NCI-H1930 (cell line): ENCODE measurements at places on chromosomes 3 and 15.

GRCh38 chr15:68412218-68412617 is 19.7 kb downstream of the ITGA11 start:
- no peak for DNase-seq

GRCh38 chr15:67249830-67250229 is 4.6 kb downstream of the AAGAB start:
- no peak for DNase-seq

DNA sequence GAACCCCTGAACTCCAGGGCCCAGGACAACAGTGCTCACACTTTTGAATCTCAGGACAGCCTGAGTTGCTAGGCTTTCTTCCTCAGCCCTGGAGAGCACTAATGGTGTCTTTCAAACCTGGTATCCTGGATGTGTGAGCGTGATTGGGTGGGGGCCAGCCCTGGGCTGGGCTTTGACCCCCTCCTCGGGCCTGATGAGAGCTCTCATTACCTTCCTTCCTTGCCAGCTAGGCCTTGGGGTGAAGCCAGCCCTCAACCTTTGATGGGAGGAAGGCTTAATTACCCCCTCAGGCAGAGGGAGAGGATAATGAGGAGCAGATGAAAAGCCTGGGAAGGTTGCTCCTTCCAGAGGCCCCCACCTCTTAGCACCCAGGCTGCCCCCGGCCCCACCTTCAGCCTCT is 31.1 kb upstream of the INSYN1 start:
- no peak for DNase-seq

GRCh38 chr3:157906627-157907026 is 199.6 kb downstream of the SHOX2 start:
- DNase-seq, result no peak

DNA sequence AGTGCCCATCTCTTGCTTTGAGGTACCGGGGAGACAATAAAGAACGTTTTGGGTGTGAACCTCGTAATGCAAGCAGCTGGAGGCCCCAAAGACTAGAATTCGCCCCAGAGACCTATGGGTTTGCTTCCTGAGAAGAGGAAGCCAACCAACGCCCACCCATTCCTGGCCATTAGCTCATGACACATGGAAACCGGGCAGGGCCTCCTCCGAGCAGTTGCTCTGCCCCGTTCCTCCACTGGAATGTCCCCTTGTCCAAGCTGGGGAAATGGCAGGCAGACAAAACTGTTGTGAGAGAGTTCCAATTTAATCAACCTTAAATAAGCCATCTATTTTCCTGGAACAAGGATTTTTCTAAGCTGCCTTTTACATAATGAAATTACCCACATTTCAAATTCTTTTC is 250.9 kb upstream of the IGF1R start:
- no peak for DNase-seq

- DNase-seq, result no peak
Measured at GRCh38 chr15:25022233-25022632, 67.4 kb downstream of the SNRPN start.

DNA sequence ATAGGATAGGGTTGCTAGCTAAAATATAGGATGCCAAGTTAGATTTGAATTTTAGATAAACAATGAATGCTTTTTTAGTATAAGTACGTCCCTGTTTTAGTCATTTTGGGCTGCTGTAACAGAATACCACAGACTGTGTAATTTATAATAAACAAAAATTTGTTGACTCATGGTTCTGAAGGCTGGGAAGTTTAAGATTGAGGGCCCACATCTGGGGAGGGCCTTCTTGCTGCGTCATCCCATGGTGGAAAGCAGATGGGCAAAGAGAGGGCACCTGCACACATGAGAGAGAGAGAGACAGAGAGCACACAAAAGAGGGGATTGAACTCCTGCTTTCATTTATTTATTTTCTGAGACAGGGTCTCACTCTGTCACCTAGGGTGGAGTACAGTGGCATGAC is 246.5 kb downstream of the EPHB1 start:
- DNase-seq, result no peak

DNA sequence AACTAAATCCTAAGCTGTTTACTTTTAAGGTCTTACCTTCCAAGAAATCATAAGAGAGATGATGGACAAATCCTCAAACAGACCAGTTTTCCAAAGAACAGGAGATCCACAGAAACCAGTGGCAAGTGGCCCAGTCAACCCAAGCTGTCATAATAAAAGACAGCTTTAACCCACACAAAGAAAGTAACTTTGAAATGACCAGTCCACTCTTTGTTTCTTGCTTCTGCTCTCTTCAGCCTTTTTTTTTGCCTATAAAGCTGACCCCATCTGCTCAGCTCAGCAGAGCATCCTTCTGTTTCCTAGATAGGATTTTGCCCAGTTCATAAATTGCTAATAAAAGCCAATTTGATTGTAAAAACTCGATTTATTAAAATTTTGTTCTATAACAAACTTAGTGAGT is 299.4 kb downstream of the OXSM start:
- DNase-seq, result no peak

- no peak for DNase-seq
Measured at GRCh38 chr3:60792249-60792852, 458.9 kb downstream of the FHIT start.

- no peak for DNase-seq
Measured at GRCh38 chr3:29282427-29283230, 1.8 kb downstream of the RBMS3 start.

- no peak for DNase-seq
Measured at GRCh38 chr3:134092208-134092701, 62.5 kb upstream of the SLCO2A1 start.

- DNase-seq, result no peak
Measured at GRCh38 chr3:108100906-108101660, 10.3 kb upstream of the CD47 start.

DNA sequence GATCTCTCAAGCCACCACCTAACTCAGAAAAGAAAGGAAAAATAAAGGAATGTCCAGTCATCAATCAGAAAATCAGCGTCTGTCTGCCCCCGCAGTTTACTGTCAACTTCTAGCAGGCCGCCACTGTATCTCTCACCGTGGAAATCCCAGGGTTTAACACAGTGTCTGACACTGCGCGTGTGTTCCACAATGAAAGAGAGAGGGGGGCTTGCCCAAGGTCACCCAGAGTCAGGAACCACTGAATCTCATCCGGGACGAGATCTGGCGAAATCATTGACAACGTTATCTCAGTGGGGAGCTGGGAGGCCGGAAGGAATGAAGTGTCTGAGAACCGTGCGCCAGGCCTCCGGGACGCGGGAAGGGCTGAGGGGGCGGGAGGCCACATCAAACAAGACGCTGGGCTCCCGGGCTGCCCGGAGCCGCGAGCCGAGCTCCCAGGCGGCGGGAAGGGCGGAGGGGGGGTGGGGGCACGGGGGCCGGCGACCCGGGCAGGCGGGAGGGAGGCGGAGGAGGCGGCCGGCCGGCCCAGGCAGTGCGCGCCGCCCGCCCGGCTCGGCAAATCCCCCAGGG is 2.2 kb upstream of the HES1 start:
- no peak for DNase-seq

GRCh38 chr3:24294150-24294549 is 200.5 kb downstream of the THRB start:
- DNase-seq, result no peak

DNA sequence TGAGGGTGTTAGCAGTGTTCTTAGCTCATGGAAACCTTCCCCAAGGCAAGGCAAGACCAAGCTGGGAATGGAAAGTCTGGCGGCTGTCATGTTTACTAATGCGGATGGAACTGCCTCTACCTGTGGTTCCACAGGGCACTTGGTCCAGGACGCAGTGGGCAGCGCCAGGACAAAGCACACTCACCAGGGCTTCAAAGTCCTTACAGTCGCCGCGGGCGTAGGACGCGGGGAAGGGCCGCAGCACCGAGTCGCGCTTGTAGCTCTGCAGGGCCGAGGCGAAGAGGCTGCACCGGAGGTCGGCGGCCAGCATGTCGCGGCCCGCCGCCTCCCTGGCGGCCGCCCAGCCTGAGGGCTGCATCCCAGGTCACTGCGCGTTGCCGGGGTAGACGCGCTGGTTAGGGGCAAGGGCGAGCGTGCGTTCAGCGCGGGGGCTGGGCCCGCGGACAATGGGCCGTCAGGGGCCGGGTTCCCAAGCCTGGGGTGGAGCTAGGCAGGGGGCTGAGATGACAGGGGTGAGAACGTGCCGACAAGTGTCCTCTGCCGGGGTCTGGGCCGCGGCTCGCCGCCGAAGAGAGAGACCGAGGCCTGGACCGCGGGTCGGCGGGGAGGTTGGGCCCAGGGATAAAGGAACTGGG is 497 bp downstream of the PARP16 start:
- no peak for DNase-seq

GRCh38 chr3:5456199-5456598 is 268.7 kb downstream of the EDEM1 start:
- no peak for DNase-seq

DNA sequence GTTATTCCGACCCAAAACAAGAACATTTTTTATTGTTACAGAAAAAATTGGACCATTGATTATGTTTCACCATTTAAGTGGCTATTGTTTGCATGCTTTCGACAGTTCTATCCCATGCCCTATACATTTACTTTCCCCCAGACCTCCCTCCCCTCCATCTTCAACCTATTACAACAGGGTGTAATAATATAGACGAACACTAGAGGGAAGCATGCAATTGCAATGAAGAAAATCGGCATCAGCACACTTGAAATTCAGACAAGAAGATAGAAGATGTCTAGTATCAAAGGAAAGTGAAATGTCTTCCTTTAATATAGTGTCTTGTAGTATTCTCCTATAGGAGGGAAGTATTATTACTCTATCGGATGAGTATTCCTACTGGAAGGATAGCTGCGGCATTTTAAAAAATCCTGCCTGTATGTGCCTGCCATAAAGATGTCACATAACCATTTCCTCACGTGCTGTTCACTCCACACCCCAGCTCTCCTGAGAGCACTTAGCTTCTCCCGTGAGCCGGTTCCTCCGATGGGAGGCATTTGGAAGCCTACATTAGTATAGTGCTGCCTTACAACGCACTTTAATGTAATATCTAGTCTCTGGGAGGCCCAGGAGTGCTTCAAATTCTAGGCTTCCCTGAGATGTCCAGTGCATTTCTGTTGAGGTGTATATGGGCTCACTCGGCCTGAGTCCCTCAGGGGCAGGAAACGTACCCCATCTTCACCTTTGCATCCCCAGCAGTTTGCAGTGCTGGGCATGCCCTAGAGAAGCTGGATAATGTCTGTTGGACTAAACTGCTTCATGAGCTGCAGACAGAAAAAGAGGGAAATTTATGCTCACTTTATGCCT is 17.8 kb upstream of the ERICH6 start:
- DNase-seq, result peak; percentile 55

DNA sequence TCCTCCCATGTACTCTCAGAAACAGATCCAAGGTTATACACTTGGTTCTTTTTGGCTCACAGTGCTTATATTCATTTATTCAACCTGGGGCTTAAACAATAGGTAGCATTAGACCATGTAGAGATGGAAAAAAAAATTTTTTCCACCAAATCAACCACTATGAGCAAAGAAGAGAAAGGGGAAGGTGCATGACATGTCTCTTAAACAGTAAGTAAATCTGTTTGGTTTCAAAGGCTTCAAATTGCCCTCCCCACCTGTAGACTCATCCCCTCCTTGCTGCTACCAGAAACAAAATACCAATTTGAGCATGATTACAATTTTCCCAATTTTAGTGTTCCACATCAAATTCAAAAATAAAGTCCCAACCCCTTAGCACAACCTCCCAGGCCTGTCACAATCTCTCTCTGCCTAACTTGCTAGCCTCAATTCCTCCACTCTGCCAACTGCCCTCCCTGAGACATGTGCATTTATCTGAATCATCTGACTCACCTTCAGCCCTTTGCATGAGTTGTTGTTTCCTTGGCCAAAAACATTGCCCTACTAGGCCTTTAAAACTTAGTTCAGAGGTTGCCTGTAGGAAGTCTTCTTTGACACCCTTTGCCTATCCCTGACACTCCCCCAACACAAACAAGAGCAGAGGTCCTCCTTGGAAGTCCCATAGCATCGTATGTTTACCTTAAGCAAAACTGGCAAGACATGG is 30.3 kb upstream of the TSC22D2 start:
- no peak for DNase-seq

- DNase-seq, result no peak
Measured at GRCh38 chr3:157807280-157807679, 298.9 kb downstream of the SHOX2 start.

DNA sequence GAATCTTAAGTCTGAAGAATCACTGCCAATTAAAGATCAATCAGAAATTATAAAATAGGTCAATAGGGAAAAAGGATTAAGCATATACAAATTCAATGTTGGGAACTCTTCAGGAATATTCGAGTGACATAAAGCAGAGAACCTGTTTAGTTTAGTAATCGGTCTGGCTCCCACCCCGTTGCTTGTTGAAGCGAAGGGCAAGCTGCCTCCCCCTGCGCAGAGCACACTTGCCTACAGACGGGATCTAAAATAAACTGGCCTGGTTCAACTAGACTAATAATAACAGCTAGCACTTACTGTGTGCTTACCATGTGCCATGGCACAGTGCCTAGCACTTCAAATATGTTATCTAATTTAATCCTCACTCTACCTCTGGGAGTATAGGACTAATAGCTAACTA is 8.6 kb downstream of the SEMA6D start:
- no peak for DNase-seq

DNA sequence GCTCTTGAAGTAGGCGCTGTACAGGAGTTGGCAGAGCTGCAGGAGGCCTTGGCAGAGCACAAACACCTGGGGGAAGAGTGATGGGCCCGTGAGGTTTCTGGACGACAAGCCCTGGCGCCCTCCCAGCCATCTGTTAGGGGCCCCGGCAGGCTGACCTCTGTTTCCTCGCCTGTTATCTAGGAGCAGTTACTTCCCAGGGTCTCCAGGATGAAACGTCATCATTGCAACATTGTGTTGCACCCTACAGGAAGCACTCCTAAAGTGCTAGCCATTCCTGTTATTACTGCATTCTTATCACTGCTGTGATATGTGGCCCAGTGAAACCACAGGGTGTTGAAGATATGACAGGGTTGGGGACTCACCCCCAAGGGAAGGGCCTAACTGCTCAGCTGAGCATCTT is 50.2 kb downstream of the SLCO2A1 start:
- no peak for DNase-seq

DNA sequence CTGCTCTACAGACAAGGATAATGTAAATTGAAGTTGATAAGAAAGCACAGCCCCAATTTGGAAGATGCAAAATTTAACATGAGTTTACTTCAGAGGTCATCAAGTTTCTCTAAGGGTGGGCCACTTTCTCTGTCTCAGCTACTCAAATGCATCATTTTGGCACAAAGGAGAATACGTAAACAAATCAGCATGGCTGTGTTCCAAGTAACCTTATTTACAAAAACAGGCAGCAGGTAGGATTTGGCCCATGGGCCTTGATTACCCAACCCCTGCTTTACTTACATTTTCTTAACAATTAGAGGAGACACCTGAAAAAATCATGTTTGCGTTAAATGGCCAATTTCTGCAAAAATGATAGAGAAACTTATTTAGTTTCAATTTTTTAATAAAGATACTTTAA is 181.7 kb downstream of the GBE1 start:
- peak; percentile 0 for DNase-seq

GRCh38 chr3:130835483-130835882 is 58.4 kb upstream of the ATP2C1 start:
- no peak for DNase-seq

GRCh38 chr3:100041328-100041749 is 73.0 kb downstream of the FILIP1L start:
- DNase-seq, result no peak

- no peak for DNase-seq
Measured at GRCh38 chr3:69203631-69204314, 81.4 kb upstream of the LMOD3 start.

- no peak for DNase-seq
Measured at GRCh38 chr3:133896002-133896761, 500 bp upstream of the RAB6B start.

GRCh38 chr15:100778831-100779288 is 100.8 kb upstream of the ALDH1A3 start:
- DNase-seq, result no peak

GRCh38 chr15:39946862-39947261 is 12.9 kb downstream of the EIF2AK4 start:
- DNase-seq, result no peak

- no peak for DNase-seq
Measured at GRCh38 chr3:25120665-25121064, 307.4 kb upstream of the RARB start.
